ENCODE measurements at places on chromosomes 3 and 15.

DNA sequence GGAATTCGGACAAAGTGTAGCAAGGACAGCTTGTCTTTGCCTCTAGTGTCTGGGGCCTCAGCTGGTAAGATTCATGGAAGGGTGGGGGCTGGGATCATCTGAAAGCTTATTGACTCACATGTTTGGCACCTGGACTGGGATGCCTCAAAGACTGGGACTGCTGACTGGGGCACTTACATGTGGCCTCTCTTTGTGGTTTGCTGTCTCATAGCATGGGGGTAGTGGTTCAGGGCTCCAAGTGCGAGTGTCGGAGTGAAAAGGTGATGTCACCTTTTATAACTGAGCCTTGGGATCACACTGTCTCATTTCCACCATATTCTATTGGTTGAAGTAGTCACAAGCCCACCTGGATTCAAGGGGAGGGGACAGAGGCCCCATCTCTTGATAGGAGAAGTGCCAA lies 6.8 kb downstream of the MFSD1 start:
- no peak for DNase-seq

DNA sequence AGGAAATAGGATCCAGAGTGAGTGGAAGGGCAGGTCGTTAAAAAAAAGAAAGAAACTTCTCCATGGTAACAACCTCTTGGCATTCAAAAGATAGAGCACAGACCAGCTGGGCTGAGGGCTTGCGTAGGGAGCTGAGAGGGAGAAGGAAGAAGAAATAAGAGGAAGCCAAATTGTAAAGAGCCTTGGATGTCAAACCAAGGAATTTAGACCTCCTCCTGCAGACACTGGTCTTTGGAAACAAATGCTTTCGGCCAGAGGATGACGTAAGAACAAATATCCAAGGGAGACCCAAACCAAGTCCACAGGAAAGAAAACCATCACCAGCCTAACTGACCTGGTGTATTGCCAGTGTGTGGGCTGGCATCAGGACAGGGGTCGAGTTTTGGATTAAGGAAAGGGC lies 155.2 kb downstream of the UACA start:
- DNase-seq: no peak

DNA sequence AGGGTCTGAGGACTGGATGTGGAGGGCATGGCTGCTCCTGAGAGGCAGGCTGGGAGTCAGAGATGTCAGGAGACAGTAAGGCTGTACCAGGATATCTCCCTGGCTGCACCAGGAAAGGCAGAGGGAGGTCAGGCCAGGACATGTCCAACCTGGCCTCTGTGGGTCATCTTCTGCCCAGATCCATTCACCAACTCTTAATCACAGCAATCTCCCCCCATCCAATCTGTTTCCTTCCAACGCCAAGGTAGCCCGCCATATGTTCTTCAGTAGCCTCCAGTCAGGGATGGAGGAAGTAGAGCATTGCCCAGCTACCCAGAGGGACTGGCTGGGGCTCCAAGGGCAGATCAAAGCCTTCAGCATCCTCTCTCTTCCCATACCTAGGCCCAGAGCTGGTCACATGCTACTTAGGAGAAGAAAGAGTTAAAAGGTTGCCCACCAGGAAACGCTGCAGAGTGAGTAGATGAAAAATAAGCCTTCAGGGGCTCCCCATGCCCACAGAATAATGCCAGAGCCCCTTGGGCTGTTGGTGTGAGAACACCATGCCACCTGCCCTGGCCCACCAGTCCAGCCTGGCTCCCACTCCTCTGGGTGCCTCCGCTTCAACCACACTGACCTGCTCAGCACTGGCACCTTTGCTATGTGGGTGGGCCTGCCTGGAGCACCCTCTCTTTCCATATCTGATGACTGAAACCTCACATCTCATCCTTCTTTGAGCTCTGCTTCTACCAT lies 176.8 kb downstream of the MEGF11 start:
- DNase-seq: no peak

- DNase-seq: no peak
Observed at GRCh38 chr3:24505691-24506550, 11.3 kb upstream of the THRB start.

GRCh38 chr15:83476066-83476465 lies 28.9 kb downstream of the SH3GL3 start:
- no peak for DNase-seq

- no peak for DNase-seq
Observed at GRCh38 chr3:85589145-85589544, 630.4 kb downstream of the CADM2 start.

GRCh38 chr3:117435506-117435905 lies 725.9 kb downstream of the TUSC7 start:
- no peak for DNase-seq

- no peak for DNase-seq
Observed at GRCh38 chr3:65596571-65597225, 442.0 kb downstream of the MAGI1 start.

DNA sequence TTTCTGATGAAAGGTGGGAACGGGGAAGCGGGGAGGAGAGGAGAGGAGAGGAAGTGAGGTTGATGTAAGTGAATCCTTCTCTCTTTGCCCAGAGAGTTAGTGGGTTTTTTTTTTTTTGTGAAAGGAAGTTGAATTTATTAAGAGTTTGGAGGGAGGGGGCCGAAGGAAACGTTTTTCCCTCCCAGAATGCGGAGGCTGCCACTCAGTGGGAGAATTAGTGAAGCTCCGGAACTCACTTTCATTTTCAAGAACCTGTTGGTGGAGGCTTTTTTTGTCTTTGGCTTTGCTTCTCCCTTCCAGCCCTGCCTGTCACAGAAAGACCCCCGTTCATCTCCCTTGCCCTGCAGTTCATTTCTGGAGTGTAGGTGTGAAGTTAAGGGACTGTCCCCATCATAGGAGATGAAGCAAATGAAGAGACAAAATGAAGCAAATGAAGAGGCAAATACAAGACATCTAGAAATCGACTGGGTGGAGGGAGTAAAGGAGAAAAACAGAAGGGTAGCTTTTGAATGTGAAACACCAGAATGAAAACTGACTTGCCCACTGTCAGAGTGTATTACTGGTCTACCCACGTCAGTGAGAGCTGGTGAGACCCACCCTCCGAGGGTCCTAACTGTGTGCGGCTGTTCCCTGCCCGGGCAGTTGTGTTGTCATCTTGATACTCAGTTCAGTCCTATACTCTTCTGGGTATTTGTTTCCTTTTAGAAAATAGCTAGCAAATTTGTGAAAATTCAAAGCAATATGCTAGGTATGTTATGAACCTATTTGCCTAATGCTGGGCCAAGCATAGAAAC lies 91.5 kb downstream of the ITPR1 start:
- no peak for DNase-seq

DNA sequence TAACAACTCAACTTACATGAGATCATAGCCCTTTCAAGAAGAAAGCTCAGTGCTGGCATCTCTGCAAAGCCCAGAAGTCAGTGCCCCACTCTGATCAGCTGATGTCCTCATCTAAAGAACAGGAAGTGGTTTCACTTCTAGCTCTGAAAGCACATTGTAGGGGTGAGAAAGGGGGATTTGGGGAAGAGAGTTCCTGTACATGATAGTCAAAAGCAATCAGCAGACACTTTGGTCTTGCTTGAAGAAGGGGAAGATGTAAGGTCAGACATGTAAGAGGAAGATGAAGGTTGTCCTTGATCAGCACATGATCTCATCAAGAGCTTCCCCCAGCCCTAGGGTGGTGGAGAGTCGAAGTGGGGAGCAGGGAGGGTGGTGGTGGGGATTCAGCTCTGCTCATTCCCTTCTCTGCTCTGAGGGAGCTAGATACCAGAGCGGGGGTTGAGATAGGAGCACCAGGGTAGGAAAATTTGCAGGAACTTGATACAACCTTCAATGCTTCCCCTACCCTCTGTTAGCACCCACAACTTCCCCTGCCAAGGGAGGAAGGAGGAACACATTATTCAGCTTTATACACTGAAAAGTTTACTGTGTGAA lies 76.4 kb upstream of the ETV5 start:
- DNase-seq: no peak

- no peak for DNase-seq
Observed at GRCh38 chr15:47541562-47541961, 175.7 kb upstream of the SEMA6D start.

GRCh38 chr3:44309500-44309899 lies 29.1 kb upstream of the TCAIM start:
- no peak for DNase-seq

- DNase-seq: no peak
Observed at GRCh38 chr3:22506871-22507270, 696.3 kb upstream of the UBE2E2 start.

- no peak for DNase-seq
Observed at GRCh38 chr15:70505936-70506912, 257.1 kb downstream of the UACA start.

GRCh38 chr3:177787279-177788041 lies 590.2 kb upstream of the TBL1XR1 start:
- DNase-seq: no peak
